T47D (cell line): ENCODE measurements at places on chromosomes 7 and 10.
A peak's percentile ranks its signal among the peaks of the same experiment; 100 is the strongest.

GRCh38 chr7:16765436-16765859, 11.9 kb downstream of the TSPAN13 start:
- DNase-seq: no peak

- peak; percentile 69 for DNase-seq
These were observed 126.5 kb downstream of the SH2D4B start for GRCh38 chr10:80664071-80664680.

- no peak for DNase-seq
These were observed 48.4 kb upstream of the FAM20C start for GRCh38 chr7:143811-144453.

- no peak for DNase-seq
These were observed 144.6 kb upstream of the RHEB start for GRCh38 chr7:151664268-151664667.
